BE2C (cell line): ENCODE measurements at places on chromosomes 5 and 9.

DNA sequence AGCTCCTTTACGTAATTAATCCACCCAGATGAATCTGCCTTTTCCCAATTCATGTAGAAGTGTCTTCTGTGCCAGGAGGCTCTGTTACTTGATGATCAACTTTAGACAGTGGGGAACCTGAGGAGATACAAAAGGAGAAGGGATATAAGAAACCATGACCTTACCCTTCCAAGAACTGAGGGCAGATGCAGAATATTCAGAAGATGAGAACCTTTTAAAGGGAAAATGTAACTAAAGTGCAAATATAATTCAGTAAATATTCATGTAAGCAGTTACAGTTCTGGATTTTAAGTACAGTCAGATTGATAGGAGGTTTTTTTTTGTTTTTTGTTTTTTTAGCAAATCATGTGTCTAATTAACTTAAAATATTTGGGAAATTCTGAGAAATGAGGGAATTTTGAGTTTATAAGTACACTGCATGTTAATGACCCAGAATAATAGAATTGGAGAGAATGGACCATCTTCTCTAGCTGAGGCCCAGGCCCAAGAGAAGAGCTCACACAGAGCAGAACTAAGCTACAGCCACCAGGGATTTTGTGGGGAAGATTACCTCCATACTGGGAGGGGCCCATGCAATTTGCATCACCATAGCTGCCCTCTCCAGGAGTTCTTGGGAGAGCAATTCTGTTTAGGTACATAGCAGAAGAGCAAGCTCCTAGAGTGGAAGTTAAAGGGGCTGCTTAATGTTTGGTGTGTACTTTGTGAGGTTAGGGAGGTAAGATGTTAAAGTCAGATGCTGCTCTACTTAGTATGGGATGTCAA lies 61.5 kb downstream of the SV2C start:
- DNase-seq: no peak

DNA sequence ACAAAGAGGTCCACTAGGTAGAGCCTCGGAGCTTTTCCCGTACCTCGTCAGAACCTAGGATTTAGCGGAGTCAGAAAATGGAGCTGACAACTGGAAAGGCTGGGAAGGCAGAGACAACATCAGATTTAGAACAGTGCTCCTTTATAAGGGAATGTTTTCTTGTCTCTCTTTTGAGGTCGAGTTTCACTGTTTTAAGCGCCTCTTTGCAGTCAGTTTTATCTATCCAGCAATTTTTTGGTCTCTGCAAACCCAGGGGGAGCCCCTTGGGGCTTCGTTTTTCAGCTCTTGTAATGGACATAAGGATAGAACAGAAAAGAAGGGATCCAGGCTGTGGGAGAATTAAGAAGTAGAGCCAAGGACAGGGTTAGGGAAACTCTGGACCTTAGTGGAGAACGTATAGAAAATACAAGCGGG lies 80.5 kb downstream of the FNBP1 start:
- DNase-seq: no peak

- no peak for DNase-seq
These were observed 5.9 kb upstream of the ZFP62 start for GRCh38 chr5:180866985-180867384.

DNA sequence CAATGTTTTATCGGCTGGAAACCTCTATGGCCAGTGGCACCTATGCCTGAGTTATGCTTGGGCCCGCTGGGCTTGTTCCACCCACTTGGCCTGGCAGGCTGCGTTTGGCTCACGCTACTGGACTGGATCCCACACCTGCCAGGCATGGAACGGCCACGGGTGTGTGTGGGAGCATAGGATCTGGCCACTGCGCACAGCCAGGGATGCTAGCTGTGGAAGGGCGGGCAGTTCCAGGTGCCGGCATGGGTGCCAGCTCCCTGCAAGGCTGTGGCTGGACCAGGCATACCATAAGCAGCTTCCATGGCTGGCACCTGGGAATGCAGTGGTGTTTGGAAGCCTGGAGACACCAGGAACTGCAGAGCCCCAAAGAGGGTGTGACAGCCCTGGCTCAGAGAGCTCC lies 1063.9 kb upstream of the ACO1 start:
- no peak for DNase-seq

GRCh38 chr9:115689331-115689730 lies 464.3 kb upstream of the PAPPA start:
- DNase-seq: no peak

GRCh38 chr5:15286650-15287049 lies 213.3 kb upstream of the FBXL7 start:
- DNase-seq: no peak

GRCh38 chr9:127734247-127734746 lies 797 bp downstream of the TOR2A start:
- no peak for DNase-seq

GRCh38 chr5:16679863-16680262 lies 63.1 kb upstream of the RETREG1 start:
- DNase-seq: peak; percentile 47

DNA sequence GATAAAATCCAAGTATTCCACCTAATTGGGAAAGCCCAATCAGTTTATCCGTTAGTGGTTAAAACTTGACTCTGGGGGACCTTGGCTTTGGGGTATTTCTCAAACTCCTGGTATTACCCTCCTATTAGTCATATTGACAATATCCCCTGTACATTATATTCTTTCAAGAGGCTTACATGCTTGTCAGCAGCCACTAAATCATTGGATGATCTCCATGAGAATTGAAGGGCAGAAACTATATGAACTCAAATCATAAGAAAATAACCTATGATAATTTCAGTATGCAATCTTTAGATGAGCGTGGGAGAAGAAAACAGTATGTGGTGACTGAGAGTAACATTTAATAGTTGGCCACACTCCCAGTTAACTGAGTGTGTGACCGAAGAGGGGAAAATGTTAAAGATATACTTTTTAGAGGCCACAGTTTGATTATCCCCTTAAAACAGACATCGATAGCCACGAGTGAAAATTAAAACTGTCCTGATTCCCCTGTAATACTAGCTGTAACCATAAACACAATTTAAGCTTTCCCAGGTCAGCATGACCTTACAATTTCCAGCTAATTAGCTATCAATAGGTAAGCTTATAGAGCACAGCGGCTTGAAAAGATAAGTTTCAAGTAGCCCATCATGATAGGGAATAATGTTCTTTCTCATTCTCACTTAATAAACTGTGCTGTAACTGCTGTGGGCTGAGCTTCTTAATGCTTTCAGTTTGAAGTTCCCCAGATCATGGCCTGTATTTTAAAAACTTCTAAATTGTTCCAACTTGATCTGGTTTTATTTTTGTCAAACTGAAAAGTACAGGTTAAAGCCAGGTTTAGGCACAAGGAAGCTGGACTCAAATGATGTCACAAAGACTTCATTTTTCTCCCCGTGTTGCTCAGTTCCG lies 58.6 kb downstream of the PUM3 start:
- no peak for DNase-seq

GRCh38 chr5:88051148-88051547 lies 217.5 kb downstream of the TMEM161B start:
- no peak for DNase-seq

DNA sequence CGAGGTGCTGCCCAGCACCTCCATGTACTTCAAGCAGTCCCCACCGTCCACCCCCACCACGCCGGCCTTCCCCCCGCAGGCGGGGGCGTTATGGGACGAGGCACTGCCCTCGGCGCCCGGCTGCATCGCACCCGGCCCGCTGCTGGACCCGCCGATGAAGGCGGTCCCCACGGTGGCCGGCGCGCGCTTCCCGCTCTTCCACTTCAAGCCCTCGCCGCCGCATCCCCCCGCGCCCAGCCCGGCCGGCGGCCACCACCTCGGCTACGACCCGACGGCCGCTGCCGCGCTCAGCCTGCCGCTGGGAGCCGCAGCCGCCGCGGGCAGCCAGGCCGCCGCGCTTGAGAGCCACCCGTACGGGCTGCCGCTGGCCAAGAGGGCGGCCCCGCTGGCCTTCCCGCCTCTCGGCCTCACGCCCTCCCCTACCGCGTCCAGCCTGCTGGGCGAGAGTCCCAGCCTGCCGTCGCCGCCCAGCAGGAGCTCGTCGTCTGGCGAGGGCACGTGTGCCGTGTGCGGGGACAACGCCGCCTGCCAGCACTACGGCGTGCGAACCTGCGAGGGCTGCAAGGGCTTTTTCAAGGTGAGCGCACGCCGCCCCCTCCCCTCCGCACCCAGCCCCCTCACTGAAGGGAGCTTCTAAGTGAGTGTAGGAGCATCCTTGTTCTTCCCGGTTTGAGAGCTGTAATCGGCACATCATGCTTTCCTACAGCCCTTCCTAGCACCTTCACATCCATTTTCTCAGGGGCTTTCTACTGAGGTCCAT lies 6.9 kb downstream of the NR4A3 start:
- no peak for DNase-seq

- no peak for DNase-seq
These were observed 24.6 kb upstream of the PANK3 start for GRCh38 chr5:168603746-168604145.
